Activated CD4-positive, CD25-positive, alpha-beta regulatory T cell treated with anti-CD3 and anti-CD28 coated beads, Interleukin-2, amount 50 U/mL, for 24 hours (primary cell): ENCODE measurements at places on chromosomes 12 and 14.

DNA sequence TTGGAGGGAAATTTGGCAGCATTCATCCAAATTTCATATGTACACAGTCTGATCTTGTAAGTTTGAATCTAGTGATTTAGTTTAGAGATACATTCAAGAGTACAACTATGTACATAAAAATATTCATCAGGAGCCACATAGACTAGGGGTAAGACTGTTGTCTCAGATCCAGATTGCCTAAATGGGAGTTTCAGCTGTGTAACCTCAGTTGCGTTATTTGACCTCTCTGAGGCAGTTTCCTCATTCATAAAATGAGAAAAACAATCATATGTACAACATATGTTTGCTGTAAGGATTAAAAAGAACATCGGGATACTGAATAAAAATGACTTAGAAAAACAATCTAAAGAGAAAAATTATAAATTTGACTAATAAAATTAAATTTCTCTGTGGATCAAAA, 577.5 kb downstream of the RPL10L start:
- no peak for ATAC-seq

- ATAC-seq, result no peak
Measured at GRCh38 chr12:29067430-29067829, 81.6 kb upstream of the FAR2 start.

DNA sequence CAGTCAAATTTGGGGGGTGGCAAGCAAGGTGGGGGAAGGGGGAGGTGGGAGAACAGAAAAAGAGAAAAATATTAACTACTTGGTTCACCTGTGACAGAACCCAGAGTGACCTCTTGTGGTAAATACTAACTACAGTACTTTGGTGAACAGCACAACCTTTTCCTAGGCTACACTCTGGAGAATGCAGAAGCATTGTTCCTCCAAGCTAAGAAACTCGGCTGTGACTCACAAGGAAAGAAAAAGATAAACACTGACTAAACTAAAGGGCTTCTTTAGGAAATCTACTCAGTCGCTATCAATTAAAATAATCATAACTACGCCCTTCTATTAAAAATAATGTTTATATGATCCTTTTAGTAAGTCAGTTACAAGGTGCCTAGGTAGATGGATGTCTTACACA, 5.4 kb downstream of the KCNH5 start:
- no peak for ATAC-seq

- no peak for ATAC-seq
Measured at GRCh38 chr12:80001562-80001961, 66.7 kb upstream of the PPP1R12A start.
